ENCODE measurements at places on chromosomes 7 and 10.
A peak's percentile ranks its signal among the peaks of the same experiment; 100 is the strongest.

GRCh38 chr7:55306331-55306730 is 58.8 kb upstream of the LANCL2 start:
- DNase-seq = no peak

GRCh38 chr7:65269150-65269856 is 104.4 kb upstream of the ZNF92 start:
- DNase-seq = no peak

DNA sequence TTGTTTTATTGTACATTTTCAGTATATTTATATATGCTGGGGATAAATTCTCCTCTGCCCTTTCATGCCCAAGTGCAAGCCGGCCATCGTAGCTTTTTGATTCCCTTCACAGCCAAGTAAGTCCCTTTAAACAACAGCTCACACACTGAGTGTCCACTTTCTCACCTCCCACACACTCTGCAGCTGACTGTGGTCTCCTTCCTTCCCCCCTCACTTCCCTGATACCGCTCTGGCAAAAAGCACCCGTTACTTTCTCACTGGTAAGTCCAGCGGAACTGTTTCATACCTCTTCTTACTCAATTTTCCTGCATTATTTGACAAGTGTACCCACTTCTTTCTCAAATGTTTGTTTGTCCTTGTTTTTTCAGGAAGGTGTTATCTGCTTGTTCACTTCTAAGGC is 35.2 kb downstream of the MGAM start:
- DNase-seq = no peak

DNA sequence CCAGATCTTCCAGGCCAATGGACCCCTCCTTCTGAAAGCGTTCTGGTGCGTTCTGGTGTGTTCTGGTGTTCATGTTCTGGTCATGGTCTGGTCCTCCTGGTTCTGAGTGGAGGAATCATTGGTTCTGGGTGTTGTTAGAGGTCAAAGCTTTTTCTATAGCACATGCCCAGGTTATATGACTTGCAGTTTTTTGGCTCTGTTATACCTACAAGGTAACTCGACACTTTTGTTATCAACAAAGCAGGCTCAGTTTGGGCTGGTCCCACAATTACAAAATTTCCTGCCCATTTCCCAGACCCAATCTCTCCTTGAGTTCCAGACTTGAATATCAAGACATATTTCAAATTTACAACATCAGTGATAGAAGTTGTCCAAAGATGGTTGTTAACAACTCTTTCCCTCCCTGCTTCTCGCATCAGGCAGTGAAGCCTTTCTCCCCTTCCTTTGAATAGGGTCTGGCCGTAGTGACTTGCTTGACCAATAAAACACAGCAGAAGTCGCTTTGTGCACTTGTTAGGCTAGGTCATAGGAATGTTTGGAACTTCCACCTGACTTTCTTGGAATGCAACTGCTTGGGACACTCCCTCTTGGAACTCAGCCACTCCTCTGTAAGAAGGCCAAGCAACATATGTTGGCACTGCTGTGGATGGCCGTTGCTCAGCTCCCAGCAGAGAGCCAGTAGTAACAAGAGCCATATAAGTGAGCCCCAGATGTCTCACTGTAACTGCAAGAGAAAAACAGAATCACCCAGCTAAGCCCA is 83.1 kb upstream of the STEAP1B start:
- DNase-seq = peak; percentile 94

DNA sequence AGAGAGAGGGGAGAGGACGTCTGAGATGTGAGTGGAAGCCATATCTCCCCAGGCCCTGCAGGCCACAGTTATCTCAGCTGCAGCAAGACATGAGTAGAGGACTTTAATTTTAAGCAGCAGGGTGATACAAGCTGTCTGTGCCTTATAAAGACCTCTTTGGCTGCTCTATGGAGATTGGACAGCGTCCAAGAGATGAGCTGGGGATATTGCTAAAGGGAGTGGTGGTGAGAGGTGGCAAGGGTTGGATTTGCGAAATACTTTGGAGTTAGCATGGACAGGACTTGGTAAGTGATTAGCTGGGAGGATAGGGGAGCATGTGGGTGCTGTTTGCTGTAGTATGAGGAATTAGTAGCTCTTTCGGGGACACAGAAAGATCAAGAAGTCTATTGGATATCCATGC is 191.8 kb downstream of the CACNB2 start:
- no peak for DNase-seq

GRCh38 chr10:118452098-118452497 is 110.0 kb upstream of the FAM204A start:
- no peak for DNase-seq

GRCh38 chr10:91551856-91552255 is 81.0 kb downstream of the PPP1R3C start:
- no peak for DNase-seq

DNA sequence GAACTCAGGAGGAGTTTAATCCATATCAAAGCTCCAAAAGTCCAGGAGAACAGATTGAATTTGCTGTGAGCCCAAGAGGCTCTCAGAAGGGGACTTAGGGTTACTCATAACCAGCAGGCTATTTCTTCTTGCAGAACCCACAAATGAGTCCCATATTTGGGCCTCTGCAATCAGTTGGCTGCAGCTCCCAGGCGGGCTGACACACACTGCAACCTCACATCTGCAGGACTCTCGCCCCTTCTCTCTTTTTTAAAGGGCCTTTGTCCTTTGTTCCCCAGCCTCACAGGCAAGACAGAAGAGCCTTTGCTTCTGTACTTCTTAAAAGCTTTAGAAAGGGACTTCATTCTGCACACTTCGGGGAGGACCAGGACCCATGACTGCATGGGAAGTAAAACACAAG is 26.7 kb downstream of the CREB3L2 start:
- DNase-seq = no peak

DNA sequence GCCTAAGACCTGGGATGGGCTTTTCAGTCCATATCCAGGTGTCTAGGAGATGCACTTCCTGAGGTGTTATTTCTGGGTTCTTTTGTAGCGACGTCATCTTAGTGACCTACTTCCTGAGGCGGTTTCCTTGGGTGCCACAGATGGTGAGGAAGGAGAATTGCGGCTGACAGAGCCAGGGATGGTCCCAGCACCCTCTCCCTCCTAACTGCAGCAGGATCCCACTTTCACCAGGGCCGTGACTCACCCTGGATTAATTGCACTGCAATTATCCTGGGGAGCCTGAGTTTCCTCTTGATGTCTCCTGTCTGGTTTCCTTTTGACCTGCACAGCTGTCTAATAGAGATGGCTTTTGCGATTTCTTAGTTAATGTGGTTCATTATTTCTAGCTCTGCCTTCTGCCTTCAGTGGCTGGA is 271.7 kb downstream of the TCF7L2 start:
- no peak for DNase-seq

DNA sequence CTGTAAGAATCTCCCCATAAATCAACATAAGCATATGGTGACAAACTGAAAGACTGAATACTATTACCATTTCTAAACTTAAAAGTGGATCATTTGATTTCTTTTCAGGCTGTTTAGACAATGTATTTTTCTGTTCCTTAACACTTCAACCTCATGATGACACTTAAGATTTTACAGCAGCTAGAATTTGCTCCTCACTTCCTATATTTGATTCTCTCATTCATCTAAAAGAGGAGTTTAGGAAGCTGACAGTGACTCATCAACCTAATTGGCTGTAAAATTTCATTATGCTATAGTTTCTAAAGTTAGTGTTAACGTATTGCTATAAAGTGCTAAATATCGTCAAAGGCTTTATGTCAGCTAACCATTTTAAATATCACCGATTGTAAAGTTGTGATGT is 478.7 kb downstream of the GRM8 start:
- no peak for DNase-seq
